ENCODE measurements at places on chromosomes 4 and X. TPM values are rescaled to one million over a fixed set of nuclear protein-coding genes. Genes with fewer than 3 reads are reported as not detected.

- DNase-seq = no peak
These were observed 386.3 kb downstream of the DMD start for GRCh38 chrX:32825009-32825408.

DNA sequence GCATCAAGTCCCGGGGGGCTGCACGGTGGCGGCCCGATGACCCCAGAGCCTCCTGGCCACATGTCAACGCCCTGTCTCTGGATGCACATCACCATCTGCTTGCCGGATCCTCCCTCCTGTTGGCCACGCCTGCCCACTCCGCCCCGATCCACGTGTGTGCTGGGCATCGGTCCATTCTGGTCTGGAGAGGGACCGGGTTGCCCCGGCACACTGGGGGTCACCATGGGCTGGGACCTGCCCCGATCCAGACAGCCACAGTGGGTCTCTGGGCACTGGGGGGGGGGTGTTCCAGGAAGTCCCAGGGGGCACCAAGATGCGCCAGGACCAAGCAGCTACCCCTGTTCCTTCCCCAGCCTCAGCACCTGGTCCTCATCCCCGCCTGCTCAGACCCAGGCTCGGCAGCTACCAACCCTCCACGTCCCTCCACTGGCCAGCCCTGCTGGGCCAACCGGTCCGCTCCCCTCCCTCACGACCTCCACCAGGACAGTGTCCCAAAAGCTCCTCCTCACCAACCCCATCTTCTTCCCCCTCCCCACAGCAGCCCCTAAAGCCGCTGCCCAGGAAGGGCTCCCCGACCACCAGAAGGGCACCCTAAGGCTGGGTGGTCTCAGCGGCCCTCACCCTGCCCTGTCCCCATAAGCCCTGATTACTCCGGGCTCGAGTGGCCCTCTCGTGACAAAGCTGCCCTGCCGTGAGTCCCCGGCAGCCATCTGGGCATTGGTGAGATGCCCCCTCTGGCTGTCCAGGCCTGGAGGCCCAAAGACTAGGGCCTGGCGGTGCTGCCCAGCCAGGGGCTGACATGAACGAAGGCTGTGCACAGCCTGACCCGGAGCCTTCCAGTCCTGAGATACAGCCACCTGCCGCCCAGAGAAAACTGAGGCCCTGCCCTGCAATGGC, 4.6 kb downstream of the CTBP1 start:
- DNase-seq = no peak

DNA sequence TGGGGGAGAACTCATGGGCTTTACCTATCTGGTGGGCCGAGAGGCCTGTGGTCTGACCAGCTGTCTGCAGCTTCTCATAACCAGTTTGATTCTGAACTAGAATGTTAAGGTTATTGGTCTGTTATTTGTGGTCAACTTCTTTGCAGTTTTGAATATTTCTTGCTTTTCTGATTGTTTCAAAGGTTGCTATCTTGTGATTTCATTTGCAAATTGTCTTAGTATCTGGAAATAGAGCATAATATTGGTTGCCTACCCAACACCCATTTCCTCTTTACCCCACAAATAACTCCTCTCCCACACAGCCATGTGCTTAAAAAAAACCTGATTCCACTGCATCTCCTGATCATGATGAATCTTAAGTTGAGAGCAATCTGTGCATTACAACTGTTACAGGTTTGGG, 39.1 kb upstream of the BMP2K start:
- no peak for DNase-seq

DNA sequence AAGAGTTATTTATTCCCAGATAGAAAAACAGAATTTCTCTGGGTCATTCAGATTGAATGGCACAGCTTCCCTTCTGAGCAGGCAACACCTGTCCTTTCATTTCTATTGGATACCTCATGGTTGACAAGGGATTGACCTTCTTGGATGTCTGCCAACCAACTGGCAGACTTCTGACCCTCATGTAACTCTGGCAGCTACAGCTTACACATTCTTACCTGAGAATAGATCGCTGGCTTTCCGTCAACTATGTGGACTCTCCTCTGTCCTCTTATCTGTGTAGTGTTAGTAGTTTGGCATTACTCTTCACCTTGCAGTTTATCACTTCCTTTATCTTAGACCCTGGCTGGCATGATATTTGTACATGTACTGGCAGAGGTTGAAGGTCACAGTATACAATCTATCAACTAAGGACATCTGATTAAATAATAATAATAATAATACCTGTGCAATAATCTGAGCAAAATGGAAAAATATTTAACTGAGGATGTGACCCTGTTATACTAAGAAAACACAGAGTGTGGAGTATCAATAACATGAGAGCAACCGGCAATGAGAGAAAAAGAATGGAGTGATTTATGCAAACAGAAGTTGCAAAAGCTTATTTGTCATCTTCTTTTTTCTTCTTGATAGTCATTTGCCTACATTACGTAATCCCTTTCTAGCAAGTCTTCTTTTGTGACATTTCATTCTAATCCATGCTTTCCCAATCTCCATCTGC, 1118.2 kb downstream of the ARAP2 start:
- no peak for DNase-seq

Gene HAUS7
- polyA plus RNA-seq = 27.1 TPM

DNA sequence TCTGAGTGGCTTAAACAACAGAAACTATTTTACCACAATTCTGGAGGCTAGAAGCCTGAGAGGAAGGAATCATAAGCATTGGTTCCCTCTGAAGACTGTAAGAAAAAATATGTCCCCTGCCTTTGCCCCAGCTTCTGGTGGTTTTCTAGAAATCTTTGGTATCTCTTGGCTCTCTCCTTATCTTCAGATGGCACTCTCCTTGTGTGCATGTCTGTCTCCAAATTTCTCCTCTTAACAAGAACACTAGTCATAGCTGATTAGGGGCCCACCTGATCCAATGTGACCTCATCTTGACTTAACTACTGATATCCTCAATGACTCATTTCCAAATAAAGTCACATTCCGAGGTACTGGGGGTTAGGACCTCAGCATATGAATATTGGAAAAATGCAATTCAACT, 635.0 kb upstream of the NR3C2 start:
- DNase-seq = no peak

GRCh38 chr4:99841129-99841528, 24.5 kb downstream of the DAPP1 start:
- DNase-seq = no peak

Data from right lung (tissue), 10 donors.